Natural killer cell treated with Interleukin-12 subunit alpha and Interleukin-12 subunit beta and Interleukin-15 and Interleukin-18, amount 100 ng/mL, for 72 hours (primary cell): ENCODE measurements at places on chromosomes 11 and 22.

GRCh38 chr11:70915158-70915985, 337.0 kb downstream of the SHANK2 start:
- no peak for DNase-seq

DNA sequence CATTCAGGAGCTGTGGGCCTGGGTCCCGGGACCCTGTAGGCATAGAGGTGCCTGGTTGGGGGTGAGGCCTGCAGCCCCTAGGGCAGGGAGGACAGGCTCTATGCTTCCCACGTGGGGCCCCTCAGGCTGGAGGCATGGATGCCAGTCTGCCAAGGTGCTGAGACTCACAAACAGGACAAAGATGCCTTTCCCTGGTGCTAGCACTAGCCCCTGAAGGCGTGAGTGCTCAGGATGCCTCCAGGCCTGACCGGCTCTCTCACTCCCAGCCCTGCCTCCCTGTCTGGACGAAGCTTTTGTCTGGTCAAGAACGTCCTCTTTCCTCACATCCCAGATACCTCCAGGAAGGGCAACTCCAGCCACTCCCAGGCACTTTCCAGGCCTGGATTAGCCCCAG, 2.1 kb downstream of the CDC42BPG start:
- no peak for DNase-seq

GRCh38 chr22:28711820-28712777, 29.5 kb downstream of the CHEK2 start:
- DNase-seq = no peak

GRCh38 chr11:8973121-8973520, 8.9 kb upstream of the TMEM9B start:
- no peak for DNase-seq

- no peak for DNase-seq
Measured at GRCh38 chr11:4393858-4394223, 339 bp upstream of the TRIM21 start.

- DNase-seq = no peak
Measured at GRCh38 chr11:44813401-44813800, 86.6 kb downstream of the TSPAN18 start.
